ENCODE measurements at places on chromosomes 2 and 18.

DNA sequence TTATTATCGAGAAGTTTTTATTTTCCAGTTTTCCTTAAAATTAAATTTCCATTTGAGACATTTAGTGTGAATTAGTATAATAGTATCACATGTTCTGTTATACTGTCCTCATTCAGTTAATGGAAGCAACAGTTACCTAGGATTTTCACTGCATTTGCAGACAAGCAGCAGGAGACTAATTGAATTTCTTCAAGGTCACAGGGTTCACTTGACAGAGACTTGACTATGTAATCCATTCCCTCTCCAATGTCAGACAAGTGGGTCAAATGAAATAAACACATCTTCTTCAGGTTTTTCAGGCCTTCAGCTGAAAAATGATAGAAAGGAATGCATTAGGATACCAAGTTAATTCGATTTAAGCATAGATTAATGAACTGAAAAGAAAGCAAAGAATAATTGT is 26.7 kb downstream of the NLRC4 start:
- no peak for DNase-seq

DNA sequence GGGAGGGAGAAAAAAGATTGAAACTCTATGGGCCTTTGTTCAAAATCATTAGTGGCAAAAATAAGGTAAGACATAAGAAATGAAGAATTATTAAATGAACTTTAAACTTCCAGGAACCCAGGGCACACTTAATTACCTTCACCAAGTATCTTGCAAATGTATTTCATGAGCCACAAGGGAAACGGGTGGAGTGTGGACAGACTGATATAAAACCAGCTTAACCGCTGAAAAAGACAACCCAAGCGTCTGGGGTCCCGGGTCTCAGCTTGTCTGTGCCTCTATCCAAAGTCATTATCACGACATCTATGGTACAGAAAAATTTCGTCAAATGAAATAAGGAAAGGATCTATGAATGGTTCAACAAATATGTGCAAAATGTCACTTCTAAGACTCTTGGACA is 13.9 kb upstream of the MBOAT2 start:
- no peak for DNase-seq

- DNase-seq = no peak
Measured at GRCh38 chr2:172012677-172013391, 13.1 kb downstream of the METAP1D start.

- DNase-seq = peak; percentile 52
Measured at GRCh38 chr2:43387092-43388062, 161.0 kb upstream of the ZFP36L2 start.

DNA sequence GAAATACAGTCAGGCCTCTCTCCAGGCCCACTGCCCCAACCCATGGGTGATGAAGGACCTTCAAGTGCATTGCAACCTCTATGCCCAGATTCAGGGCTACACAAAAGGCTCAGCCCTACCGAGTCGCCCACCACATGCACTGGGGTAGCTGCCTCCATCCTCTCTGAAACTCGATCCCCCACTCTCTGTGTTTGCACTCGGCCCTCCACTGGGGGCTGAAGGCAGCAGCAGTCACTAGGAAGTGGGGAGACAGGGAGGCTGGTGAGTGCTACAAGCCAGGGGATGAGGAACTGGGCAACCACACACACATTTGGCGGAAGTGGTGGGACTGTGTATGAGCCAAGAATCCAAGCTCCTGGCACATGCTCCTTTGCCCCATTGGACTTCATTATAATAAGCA is 94.6 kb downstream of the CERS6 start:
- DNase-seq = no peak

DNA sequence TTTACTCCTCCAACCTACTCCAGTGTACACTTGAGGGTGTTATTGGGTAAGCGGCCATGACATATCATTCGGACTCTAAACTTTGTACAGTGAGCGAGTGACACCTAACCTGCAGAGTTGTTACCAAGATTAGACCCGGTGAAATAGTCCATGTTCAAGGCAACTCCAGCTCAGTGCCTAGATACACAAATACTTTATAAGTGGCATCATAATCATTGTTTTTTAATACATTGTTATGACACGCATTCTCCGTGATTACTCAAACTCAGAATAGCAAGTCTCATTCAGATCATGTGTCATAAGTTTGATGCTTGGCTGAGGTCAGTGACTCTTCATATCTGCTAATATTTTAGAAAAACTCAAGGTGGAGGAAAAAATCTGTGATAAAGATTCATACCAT is 597.8 kb downstream of the DCC start:
- DNase-seq = no peak

DNA sequence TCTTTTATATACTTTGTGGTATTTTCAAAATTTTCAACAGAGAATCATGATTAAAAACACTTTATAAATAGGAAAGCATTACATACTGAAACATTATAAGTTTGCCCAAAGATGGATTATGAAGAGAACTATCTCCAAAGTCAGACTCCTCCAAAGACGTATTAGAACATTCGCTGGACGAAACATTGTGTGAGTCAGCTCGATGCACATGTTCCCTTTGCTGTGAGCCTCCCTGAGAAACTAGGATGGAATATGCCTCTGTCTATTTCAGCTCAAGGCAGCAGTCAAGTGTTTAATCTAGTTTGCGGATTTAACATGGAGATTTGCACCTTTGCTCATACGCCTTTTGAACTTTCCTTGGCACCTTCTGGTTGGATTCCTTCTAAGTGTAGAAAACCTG is 92.2 kb upstream of the NCKAP5 start:
- no peak for DNase-seq

DNA sequence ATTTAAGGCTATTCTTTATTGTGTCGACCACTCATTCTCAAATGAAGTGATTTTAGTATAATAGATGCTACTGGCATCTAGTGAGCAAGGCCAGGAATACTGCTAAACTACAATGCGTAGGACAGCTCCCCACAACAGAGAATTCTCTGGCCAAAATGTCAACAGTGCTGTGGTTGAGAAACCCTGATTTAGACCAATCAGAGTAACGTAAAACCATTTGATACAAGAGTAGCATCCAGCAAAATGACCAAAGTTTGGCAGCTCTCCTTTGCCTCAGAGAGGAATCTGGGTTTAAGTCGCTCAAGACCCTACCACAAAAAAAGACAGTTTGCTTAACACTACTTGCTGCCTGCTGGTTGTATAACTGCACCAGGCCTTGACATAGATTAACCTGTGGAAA is 37.0 kb upstream of the TTN start:
- DNase-seq = no peak

DNA sequence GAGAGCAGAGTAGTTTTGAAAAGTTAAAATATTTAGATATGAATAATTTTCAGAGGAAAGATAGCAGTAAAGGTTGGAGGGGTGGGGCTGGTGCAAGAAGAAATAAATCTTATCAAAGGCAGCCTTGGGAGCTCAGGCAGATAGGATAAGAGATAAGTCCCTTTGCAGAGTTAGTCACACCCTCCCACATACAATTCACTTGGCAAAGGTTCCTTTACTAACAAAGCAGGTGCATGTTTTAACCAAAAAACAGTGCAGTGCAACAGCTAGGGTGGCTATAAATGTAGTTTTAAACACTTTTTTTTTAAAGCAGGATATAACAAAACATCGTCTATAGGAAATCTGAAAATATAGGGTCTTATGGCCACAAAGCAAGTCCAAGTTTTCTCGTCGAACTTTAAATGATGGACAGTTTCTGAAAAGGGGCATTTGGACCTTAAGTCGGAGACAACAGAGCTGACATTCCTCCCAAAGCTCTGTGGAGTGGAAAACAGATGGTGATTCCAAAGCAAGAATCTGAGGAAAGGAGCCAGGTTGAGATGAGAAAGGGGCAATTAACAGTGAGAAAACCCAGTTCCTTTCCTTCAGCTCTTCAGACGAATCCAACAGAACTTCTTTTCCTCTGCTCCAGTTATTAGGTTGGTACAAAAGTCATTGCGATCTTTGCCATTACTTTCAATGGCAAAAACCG is 53.0 kb downstream of the EPHA4 start:
- peak; percentile 33 for DNase-seq
